ENCODE measurements at places on chromosomes 11 and 22. TPM values are rescaled to one million over a fixed set of nuclear protein-coding genes. Genes with fewer than 3 reads are reported as not detected.

Gene CABP4
- 0.49 TPM for polyA plus RNA-seq

Gene C11orf71
- polyA plus RNA-seq, result 21.2 TPM

Gene HTR3B
- polyA plus RNA-seq, result not detected

Gene TREH
- polyA plus RNA-seq, result 10.2 TPM

Gene FGF19
- polyA plus RNA-seq, result not detected

Gene TMEM121B
- 0.19 TPM for polyA plus RNA-seq

Gene DDX10
- polyA plus RNA-seq, result 79.2 TPM

Gene LIPT2
- 8.9 TPM for polyA plus RNA-seq

Gene OR6A2
- polyA plus RNA-seq, result not detected

Gene GTSE1
- 0.41 TPM for polyA plus RNA-seq

Gene MIAT
- polyA plus RNA-seq, result 0.04 TPM

Gene SYCE3
- polyA plus RNA-seq, result 4.6 TPM

Gene MEI1
- 2.4 TPM for polyA plus RNA-seq

Gene GAL3ST1
- polyA plus RNA-seq, result 34.3 TPM

Gene PIK3C2A
- 9.8 TPM for polyA plus RNA-seq

Gene ADAMTS8
- 1.6 TPM for polyA plus RNA-seq

Gene PHOX2A
- polyA plus RNA-seq, result not detected

Gene PATE2
- not detected for polyA plus RNA-seq

Gene TRIM66
- 1.4 TPM for polyA plus RNA-seq

Gene ACTN3
- polyA plus RNA-seq, result not detected

Measured in kidney (tissue), 22 donors.